ENCODE measurements at places on chromosomes 11 and 22.

DNA sequence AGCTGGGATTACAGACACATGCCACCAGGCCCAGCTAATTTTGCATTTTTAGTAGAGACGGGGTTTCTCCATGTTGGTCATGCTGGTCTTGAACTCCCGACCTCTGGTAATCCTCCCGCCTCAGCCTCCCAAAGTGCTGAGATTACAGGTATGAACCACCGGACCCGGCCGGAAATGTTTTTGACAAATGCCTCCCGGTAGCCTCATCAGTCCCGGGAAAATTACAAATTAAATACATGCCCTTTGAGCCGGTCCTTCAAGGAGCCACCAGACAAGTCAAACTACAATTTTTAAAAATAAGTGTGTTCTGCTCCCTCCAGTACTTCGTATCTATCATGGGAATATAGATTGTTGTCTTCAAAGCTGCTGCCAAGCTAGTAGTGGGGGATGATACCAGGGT lies 17.5 kb downstream of the WBP2NL start:
- DNase-seq: no peak

- DNase-seq: no peak
These were observed 111.0 kb upstream of the APOA1 start for GRCh38 chr11:116948391-116948790.

- DNase-seq: peak; percentile 88
These were observed 90.4 kb upstream of the PDGFD start for GRCh38 chr11:104254347-104254746.

DNA sequence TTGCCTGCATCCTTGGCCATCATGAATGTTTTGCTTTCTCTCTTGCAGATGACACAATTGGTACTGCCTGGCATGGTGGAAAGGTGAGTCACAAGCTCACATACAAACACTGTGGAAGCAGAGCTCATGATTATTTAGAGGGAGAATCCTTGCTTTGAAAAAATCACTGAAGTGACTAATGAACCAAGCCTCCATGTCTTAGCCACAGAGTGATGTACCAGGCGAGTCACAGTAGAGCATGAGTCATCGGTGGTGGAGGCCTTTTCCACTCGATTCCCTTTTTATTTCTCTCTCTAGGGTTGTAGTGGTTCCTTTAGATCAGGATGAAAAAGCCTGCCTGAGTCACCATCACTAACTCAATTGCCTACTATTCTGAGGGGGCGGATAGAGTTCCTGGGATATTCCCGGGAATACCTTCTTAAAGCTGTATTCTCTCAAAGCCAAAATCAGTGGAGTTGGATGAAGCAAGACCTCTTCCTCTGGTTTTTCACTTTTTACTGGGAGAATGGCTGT lies 49.6 kb upstream of the ALKBH3 start:
- peak; percentile 85 for DNase-seq

- DNase-seq: no peak
These were observed 40.3 kb upstream of the NFRKB start for GRCh38 chr11:129935723-129936122.

DNA sequence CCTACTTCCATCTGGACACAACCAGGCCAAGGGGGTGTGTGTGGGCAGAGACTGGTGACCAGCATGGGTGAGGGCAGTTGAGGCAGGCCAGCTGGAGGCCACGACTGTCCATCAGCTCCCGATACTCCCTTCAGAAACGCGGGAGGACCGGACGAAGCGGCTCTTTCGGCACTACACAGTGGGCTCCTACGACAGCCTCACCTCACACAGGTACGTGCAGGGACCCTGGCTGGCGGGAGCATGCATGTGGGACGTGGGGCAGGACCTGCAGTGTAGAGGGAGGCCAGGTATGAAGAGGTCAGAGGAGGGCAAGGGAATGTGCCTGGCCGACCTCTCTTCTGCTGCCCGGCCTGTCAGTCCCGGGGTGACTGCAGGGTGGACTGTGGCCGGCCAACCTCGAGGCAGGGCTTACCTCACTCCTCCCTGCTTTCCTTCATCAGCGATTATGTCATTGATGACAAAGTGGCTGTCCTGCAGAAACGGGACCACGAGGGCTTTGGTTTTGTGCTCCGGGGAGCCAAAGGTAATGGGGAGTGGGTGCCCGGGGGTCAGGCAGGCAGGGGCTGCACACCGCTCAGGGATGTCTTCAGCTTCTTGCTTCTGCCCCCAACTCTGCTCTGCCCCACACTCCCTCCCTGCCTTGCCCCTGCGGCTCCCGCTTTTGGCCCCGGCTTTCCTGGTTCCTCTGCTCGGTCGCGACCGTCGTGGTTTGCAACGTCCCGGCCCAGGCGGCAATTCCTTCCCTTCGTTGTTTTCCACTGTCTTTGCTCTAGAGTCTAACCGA lies 31.3 kb downstream of the SHANK3 start:
- DNase-seq: no peak

GRCh38 chr11:116500026-116500946 lies 272.5 kb downstream of the BUD13 start:
- DNase-seq: no peak

DNA sequence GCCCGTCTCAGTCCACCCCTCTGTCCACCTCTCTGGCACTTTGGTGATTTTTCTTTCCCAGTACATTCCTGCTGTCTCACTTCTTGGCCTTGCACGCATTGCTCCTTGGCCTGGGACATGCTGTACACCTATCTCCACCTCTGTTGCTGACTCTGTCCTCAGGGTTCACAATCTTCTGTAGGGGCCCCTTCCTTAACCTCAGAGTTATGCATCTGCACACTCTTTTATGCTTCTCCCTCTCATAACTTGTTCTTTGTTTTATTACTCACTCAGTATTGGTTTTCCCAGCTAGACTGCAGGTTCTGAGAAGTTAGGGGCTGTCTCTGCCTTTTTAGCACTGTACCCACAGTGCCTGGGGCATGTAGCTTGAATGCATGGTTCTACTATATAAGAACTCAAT lies 139.1 kb upstream of the MTMR2 start:
- DNase-seq: no peak

DNA sequence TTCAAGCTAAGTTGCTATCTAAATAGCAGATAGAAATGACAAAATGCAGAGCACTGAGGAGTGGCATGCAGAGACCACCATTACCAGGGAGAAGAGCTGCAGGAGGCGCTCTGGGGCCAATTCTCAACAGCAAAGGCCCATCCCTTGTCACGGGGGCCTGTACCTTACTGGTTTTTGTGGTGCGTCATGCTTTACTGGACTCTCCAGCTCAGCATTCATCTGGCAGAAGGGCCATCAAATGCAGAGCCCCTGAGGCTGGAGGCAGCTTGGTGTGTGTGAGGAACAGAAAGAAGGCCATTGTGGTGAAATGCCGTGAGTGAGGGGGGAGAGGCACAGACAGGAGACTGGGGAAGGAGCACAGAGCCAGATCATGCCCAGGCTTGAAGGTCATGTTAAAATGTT lies 56.5 kb upstream of the NAV2 start:
- no peak for DNase-seq

GRCh38 chr11:34924714-34925113 lies 8.3 kb downstream of the PDHX start:
- DNase-seq: no peak

- no peak for DNase-seq
These were observed 7.8 kb upstream of the DDI1 start for GRCh38 chr11:104028476-104029263.

- DNase-seq: peak; percentile 65
These were observed 634 bp downstream of the TIMM8B start for GRCh38 chr11:112085822-112086421.

- peak; percentile 55 for DNase-seq
These were observed 22.6 kb downstream of the TENM4 start for GRCh38 chr11:79418241-79418640.

- no peak for DNase-seq
These were observed 10.0 kb upstream of the AMBRA1 start for GRCh38 chr11:46603704-46604308.

DNA sequence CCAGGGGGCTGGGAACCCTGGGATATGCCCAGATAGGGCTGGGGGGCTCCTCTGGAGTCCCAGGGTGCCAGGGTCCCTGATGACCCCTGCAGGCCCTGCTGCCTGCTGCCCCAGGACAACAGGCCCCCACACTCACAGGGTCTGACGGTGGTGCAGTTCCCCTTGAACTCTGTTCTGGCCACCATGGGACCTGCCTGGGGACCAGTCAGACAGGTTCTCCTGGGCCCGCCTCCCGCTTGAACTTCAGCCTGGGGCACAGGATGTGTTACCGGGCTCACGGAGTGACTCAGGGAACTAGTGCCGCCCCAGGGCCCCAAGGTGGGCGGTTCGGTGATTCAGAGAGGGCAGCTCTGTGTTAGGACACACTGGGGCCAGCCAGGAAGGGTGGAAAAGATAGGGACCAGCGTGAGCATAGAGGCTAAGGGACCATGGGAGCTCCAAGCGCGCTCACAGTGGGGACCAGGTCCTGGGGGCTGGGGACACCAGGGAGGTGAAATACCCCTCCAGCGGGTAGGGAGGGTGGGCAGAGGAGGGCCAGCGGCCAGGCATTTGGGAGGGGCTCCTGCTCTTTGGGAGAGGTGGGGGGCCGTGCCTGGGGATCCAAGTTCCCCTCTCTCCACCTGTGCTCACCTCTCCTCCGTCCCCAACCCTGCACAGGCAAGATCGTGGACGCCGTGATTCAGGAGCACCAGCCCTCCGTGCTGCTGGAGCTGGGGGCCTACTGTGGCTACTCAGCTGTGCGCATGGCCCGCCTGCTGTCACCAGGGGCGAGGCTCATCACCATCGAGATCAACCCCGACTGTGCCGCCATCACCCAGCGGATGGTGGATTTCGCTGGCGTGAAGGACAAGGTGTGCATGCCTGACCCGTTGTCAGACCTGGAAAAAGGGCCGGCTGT lies 21.5 kb upstream of the TXNRD2 start:
- DNase-seq: peak; percentile 93

DNA sequence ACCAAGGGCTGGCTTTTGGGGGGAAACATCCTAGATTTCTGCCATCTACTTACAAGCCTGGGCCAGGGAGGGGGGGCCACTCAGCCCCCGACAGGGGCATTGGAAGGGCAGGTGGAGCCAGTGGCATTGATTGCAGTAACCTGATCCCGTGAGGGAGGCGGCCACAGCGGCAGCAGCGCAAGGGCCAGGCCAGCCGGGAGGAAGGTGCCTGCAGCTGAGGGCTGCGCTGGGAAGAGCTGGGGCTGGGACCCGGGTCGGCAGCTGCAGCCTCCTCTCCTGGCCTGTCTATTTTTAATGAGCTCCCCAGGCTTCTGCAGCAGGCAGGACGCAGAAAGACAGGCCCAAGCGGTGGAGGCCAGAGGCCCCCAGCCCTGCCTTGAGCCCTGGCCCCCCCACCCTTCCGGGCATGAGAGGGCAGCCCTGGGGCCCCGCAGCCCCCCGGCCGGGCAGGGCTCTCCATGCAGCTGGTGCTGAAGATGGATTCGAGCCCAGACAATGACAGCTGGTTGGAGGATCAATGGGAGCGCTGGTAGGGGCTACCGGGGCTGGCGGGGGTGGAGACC lies 10.6 kb downstream of the FREY1 start:
- DNase-seq: peak; percentile 82

DNA sequence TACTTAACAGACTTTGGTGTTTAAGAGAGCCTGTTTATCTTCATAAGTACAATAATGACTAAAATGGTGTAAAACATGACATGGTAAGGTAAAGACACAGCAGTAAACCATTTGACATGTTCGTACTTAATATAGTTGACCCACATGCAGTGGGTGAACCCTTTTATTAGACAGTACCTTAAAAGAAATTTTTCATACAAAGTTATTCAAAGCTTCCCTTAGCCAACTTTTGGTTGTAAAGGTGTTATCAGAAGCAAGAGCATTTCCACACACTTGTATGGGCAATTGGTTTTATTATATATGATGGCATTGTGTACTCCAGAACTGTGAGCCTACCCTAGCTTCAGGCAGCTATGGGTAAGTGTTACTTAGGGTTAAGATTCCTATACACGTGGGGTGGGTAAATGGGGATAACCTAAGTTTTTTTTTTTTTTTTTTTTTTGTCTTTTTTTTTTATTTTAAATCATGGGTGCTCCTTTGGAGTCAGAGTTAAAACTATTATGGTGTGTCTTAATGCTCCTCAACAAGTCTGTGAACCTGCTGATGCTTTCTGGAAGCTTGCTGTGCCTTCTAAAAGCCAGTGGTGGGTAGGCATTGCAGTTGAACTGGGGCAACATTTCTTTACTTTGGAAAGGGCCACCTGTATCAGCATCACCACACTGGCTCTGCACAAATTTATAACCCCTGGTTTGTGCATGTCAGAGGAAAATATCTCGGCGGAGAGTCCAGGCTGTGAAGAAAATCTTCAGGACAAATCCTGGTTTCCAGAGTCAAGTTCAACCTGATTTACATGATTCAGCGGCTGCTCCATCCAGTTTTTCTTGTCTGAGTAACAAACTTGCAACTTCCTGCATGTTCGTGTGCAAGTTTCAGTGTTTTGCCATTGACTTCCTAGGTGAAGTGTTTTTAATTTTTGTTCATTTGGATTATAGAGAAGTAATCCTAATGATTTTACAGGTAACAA lies 3.3 kb downstream of the PCF11 start:
- DNase-seq: peak; percentile 50

- DNase-seq: no peak
These were observed 29.3 kb downstream of the KIAA0930 start for GRCh38 chr22:45211435-45211834.

GRCh38 chr22:42050641-42051180 lies 19.9 kb downstream of the NAGA start:
- no peak for DNase-seq

GRCh38 chr11:844693-845644 lies 2.3 kb downstream of the TSPAN4 start:
- no peak for DNase-seq

DNA sequence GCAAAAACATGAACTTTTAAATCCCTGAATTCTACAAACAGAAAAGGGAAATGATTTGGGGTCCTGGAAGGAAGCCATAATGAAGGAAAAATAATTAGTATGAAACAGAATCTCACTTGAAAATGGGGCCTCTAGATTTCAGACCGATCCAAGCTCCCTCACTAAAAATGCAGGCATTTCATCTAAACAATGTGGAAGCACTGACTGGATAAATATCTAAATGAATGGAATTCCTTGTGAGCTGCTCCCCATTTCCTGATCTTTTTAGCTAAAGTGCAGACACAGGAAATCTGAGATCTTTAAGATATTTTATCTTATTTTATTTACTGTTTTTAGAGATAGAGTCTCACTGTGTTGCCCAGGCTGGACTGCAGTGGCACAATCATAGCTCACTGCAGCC lies 1255.8 kb downstream of the LRRC4C start:
- no peak for DNase-seq

GRCh38 chr11:121449626-121450025 lies 2.5 kb upstream of the SORL1 start:
- no peak for DNase-seq

- DNase-seq: no peak
These were observed 100.6 kb upstream of the FGF3 start for GRCh38 chr11:69919659-69920344.

DNA sequence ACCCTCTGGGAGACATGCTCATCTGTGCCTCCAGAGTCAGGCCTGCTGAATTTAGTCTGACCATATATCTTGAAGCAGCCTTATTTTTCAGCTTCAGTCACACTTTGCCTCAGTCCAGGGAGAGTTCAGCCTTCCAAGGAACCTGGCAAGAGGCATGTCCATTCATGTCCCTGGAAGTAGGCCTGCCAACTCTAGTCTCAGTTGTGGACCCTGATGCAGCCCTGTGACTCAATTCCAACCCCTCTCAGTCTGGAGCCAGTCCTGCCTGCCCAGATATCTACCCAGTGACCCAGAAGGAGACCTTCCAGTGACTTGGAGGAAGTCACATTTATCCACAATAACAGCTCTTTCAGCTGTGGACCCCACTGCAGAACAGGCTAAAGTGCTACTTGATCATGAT lies 566.6 kb downstream of the TMEM135 start:
- DNase-seq: no peak

All from DMS53 (cell line).